Stimulated activated CD8-positive, alpha-beta memory T cell treated with anti-CD3 and anti-CD28 coated beads, Interleukin-15, amount 100 ng/mL, for 24 hours (primary cell): ENCODE measurements at places on chromosomes 1 and 21.

GRCh38 chr21:33541105-33541711 lies 709 bp downstream of the GART start:
- DNase-seq: no peak

GRCh38 chr1:167447521-167448136 lies 70.7 kb downstream of the CD247 start:
- no peak for DNase-seq

GRCh38 chr1:200729863-200730262 lies 8.8 kb upstream of the CAMSAP2 start:
- no peak for DNase-seq

DNA sequence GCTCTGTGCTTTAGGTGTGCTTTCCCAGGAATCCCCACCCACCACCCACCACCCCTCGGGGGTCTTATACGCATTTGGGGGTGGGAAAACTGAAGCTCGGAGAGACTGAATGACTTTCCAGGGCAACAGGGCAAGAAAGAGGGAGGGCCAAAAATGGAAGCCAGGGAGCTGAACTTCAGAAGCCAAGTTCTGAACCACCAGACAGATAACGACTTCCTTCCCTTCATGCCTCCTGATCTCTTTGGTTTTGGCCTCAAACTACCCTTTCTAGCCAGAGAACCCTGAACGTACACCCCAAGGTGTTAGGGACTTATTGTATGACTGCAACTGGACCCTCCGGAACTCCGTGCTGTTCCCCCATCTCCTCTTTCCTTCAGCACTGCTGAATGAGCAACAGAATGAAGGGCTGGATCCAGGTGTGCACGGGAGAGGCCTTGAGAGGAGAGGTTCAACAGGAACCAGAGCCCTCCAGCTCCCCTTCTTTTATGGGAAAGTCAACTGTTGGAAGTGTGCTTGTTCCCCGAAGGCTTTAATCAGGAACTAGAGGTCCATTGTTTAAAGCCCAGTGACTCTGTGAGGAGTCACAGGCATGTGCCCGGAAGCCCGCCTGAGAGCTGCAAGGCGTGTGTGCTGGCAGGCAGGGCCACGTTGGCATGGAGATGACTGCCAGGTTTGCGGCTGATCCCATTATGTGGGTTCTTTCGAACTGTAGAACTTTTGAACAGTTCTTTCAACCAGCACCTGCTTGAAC lies 3.1 kb downstream of the BACE2 start:
- no peak for DNase-seq

DNA sequence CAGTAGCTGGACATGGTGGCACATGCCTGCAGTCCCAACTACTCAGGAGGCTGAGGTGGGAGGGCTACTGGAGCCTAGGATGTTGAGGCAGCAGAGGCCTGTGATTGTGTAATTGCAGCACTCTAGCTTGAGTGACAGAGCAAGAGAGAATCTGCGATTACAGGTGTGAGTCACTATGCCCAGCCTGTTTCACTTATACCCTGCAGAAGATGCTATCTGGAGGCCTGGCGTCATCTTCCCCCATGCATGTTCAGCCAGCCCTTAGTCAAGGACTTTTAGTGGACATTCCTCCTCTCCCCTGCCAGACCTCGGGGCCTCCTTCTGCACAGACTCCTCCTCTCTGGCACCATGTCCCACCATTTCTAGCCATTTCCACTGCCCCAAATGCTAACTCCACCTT lies 36.3 kb upstream of the RCC2 start:
- DNase-seq: no peak

- no peak for DNase-seq
Measured at GRCh38 chr21:43935711-43936110, 70.7 kb downstream of the AGPAT3 start.

- no peak for DNase-seq
Measured at GRCh38 chr1:155077758-155078445, 735 bp upstream of the EFNA3 start.

DNA sequence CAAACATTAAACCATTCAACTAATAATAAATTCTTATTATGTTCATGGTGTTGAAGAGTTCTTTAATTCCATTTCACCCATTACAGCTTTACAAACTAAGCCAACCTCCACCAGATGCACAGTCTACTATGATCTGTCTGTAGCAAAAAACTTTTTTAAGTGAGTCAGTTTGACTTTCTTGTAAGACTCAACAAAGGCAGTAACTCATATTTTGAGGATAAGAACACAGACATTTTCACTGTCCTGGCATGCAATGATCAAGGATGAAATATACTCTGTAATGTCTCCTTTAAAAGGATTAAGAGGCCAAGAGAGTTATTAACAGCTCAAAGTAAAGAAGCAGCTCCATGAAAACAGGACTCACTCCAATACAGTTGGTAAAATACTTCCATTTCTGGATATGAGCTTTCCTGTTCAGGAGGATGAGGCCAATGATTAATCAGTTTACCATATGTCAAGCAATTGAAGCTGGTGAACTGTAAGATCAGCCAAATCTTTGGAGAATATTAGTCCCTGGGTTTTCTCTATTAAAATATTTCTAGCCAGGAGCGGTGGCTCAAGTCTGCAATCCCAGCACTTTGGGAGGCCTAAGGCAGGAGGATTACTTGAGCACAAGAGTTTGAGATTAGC lies 20.6 kb downstream of the XKR8 start:
- no peak for DNase-seq

GRCh38 chr1:93447481-93448291 lies at the start of gene FNBP1L:
Gene FNBP1L (plus strand): TSS chr1:93448118. CDS start chr1:93448282, 164 bp downstream.
- DNase-seq: peak; percentile 19

DNA sequence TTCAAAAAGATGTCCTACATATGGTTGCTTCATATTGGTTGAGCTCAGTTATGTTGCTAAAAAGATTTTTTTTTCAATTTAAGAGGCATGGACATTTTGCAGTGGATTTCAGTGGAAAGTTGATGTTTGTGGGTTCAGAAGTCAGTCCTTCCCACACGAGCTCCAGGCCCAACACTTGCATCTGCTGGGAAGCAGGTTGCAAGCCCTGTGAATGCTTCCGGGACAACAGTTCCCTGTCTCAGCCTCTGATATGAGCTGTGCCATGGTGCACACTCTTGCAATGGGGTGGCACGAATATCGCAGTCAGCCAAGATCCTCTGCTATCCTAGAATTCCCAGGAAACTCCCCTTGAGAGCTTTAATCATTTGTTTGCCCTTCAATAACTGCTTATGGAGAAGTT lies 30.3 kb upstream of the ABCG1 start:
- no peak for DNase-seq

GRCh38 chr1:2381741-2382620 lies 9.4 kb downstream of the MORN1 start:
- peak; percentile 55 for DNase-seq

GRCh38 chr1:76901158-76901767 lies 34.0 kb downstream of the ST6GALNAC5 start:
- DNase-seq: no peak
